Activated naive CD8-positive, alpha-beta T cell treated with anti-CD3 and anti-CD28 coated beads, Interleukin-2, amount 50 U/mL, for 24 hours (primary cell): ENCODE measurements at places on chromosomes 4 and X.

GRCh38 chrX:143674926-143675325 is 39.0 kb upstream of the SLITRK4 start:
- DNase-seq = no peak

- DNase-seq = no peak
These were observed 33.7 kb downstream of the COQ2 start for GRCh38 chr4:83250687-83251446.

GRCh38 chrX:27815209-27815608 is 7.4 kb downstream of the MAGEB10 start:
- no peak for DNase-seq

GRCh38 chr4:73704314-73705055 is 35.9 kb upstream of the CXCL8 start:
- DNase-seq = no peak

- no peak for DNase-seq
These were observed 428.9 kb downstream of the EPHA5 start for GRCh38 chr4:65241257-65241997.

DNA sequence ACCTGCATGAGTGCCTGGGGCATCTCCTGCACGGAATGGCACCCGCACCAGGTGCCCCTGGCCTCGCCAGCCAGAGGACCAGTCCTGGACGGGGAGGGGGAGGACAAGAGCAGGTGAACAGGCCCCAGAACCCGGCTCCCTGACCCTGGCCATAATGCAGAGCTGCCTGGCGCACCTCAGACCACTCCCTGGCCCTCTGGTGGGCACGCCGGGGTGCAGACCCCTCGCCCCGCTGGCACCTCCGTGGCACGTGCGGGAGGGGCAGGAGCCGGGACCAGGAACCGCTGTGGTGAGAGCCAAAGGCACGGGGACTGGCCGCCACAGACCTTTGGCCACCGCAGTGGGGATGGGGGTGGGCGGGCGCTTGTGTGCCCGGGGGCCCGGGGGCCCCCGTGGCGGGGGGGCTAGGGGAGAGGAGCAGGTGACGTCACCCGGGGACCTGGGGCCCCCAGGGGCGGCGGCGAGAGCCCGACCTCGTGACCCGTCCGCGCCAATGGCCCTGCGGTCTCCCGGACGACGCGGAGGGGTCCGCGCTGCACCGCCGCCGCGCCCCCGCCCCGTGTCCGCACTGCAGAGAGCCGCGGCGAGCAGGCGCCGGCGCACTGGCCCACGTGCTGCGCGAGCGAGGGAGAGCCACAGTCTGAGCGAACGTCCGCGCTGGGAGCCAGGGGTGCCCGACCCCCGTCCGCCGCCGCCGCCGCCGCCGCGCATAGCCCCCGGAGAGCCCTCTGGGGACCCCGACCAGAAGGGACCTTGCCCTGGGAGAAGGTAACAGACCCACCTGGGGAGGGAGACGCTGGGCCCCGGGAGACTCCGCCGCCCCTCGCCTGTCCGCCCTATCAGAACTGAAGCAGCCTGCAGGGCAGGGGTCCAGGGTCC is at the start of gene PNMA3:
Gene PNMA3 (plus strand): TSS at position 600 of the 879 bp plus-strand sequence. CDS start 586 bp downstream, outside the sequence.
- DNase-seq = no peak

DNA sequence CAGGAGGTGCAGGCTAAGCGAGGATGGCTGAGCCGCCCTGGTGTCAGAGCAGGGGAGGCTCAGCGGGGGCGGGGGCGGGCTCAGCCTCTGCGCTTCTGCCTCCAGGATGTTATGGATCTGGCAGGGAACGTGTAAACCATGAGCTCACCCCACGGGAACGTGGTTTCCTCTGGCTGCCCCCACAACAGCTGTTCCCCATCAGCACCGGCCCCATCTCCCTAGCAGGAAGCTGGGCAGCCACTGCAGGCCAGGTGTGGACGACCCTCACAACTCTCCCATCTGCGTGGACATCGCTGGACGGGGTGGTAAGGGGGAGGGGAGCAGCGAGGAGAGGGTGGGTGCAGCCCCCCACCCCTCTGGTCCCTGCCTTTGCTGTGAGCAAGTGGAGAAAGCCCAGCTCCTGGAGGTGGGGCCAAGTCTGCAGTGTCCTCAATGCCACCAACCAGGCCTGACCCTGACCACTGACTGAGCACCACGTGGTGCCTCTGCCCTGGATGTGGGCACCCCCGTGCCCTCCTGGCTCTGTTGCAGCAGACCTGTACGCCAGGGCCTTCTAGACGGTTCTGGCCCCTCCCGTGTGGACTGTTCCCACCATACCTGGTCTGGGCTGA is 28.1 kb upstream of the SPON2 start:
- peak; percentile 22 for DNase-seq

- DNase-seq = no peak
These were observed 38.3 kb downstream of the NDNF start for GRCh38 chr4:121034017-121034416.

DNA sequence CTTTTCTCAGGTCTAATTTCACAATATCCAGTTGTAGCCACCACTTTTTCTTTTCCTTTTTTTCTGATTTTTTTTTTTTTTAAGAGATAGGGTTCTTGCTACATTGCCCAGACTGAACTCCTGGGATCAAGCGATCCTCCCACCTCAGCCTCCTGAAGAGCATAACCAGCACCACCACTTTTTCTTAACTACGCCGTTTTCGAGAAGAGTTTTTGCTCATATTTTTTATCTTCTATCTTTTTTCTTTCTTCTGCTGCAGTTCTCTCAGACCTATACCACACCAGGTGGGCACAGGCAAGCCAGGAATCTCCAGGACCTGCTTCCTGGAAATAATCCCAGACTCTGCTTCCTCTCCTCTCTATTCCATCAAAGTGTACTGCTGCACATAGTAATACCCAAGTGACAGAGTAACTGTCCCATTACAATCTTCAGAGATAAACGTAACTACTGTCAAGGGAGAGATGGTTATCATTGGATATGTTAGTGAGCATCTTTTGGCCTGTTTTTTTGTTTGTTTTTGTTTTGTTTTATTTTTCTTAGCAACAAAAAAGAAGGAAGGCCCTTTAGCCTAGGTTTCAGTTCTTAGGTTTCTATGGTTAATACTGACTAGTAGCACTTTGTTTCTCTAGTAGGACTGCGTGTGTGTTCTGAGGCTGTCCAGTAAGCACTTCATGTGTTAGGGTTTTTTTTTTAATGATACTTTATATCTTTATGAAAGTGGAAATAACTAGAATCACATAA is 59.2 kb upstream of the TXK start:
- no peak for DNase-seq

GRCh38 chr4:52157641-52158316 is 106.7 kb downstream of the SPATA18 start:
- DNase-seq = no peak

DNA sequence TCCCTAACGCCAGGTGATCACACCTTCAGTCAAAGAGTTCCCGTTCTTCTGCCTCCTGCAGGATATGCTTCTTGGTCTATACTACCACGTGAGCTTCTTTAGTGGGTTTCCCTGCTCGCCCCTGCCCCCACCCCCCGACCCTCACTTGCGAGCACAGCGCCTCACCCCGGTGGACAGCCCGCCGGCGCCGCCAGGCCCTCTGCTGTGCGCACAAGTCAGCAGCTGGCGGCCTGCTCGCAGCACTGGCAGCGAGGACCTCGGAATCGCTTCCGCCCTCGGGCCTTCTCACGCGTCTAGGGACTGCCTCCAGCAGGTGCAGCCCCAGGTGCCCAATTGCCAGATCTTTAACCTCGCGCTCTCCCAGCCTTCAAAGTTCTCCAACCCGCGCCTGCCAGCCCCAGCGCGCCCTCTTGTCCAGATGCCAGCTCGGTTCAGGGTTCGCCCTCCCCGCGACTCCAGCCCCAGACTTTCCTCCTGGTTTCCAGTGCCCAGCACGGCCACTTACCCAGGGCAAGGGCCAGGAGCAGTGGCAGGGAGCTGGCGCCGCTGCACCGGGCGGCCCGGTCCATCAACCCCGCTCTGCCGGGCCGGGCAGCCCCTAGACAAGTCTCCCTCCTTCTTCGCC is 454 bp downstream of the BTC start:
- peak; percentile 6 for DNase-seq

DNA sequence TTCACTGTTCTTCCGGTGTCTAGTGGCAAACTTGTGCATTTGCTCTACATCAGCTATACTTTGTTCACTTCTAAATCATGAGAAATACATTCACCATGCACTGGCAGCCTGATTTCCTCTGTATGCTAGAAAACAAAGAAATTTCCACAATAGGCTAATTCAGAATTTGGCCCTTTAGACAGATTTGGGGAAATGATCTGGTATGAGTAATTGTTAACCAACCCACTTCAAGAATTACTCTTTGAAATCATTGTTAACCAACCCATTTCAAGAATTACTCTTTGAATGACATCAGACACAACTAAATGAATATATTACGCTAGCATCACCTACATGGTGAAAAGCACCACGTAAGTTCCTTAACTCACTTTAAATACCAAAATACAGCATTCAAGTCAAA is 14.6 kb downstream of the APBB2 start:
- no peak for DNase-seq

DNA sequence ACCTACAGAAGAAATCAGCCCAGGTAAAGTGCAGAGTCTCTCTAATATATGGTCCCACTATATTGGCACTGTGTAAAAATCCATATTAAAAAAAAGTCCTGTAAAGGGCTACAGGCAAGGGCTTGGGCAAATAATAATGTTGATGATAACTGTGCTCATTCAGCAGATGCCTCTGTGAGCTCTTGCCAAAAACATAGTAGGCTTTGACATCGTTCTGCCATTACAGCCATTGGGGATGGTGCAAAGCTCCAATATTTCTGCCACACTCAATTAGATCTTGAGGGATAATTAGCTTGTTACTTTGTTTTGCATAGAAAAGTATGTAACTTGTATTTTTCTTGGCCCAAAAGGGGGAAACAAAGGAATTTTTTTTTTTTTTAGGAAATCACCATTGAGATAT is 645.5 kb upstream of the FAM241A start:
- no peak for DNase-seq

GRCh38 chrX:4240541-4241194 is 527.2 kb upstream of the PRKX start:
- DNase-seq = no peak

- no peak for DNase-seq
These were observed 114.1 kb upstream of the NWD2 start for GRCh38 chr4:37130465-37130864.

DNA sequence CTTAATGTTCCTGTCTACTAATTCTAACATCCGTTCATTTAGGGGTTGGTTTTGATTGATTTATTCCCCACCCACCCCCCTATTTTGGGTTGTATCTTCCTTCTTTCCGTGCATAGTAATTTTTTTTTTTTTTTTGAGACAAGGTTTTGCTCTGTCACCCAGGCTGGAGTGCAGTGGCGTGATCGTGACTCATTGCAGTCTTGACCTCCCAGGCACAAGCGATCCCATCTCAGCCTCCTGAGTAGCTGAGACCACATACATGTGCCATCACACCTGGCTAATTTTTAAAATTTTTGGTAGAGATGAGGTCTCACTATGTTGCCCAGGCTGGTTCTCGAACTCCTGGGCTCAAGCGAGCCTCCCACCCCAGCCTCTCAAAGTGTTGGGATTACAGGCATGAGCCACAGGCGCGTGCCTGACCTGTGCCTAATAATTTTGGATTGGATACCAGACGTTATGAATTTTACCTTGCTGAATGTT is 79.9 kb downstream of the ZFX start:
- no peak for DNase-seq

DNA sequence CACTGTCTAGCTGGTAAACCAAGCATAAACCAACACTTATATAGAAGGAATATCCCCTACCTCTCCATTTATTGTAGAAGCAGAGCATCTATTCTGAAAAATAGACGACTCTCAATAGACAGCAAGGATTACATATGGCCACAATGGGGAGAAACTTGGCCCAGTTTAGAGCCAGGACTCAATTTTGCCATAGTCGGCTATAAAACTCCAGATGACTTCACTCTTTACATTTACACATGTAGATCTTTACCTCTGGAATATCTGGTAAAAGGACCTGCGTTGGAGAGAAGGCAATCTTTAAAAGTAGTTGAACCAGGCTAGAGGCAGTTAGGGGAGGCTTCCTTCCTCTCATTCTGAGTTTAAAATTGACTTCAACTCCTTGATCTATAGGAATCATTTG is 77.3 kb downstream of the HMGB2 start:
- no peak for DNase-seq

- no peak for DNase-seq
These were observed 83.8 kb upstream of the HHIP start for GRCh38 chr4:144562019-144562705.

GRCh38 chr4:127538016-127538415 is 94.7 kb upstream of the INTU start:
- DNase-seq = no peak

GRCh38 chr4:56840559-56840958 is 19.1 kb upstream of the SPINK2 start:
- DNase-seq = no peak

DNA sequence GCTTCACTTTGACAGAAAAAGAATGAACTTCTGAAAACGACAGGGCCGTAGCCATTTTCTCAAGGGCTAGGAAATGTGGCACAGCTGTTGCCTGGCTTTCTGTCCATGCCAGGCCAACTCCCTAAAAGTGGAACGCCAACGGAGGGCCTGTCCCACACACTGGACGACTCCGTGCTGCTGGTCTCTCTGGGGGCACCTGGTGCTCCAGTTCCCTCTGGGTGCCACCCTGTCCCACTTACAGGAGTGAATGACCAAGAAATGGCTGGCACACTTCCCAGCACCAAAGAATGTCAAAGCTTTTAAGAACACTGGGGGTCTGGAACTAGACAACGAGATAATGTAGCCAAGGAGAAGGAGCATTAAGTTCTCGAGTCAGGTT is 40.9 kb downstream of the GATB start:
- no peak for DNase-seq

DNA sequence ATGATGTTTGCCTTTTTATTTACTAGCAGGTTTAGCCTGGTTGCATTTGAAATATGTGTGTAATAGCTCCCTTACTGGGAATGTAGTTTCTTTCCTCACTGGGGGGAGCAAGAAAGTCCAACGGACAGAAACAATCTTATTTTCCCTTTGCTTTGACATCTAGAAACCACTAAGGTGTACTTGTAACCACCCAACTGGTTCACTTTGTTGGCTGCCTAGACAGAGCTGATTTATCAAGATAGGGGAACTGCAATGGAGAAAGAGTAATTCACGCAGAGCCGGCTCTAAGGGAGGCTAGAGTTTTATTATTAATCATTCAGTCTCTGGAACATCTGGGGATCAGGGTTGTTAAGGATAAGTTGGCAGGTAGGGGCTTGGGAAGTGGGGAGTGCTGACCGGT is 30.3 kb downstream of the XG start:
- no peak for DNase-seq

DNA sequence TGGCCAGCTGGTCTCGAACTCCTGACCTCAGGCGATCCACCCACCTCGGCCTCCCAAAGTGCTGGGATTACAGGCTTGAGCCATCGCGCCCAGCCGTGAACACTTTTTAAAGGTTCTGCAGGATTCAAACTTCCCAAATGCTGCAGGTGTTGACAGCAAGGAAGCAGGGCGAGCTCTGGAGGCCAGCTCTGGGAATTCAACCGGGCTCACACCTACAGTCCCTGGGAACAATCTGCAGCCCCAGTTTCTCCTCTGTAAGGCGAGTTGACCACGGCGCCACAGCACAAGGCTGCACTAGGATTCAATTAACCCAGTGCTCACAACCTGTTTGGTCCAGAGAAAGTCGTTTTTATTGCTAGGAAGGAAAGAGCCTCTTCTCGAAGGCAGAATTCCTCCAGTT is 1.6 kb downstream of the MTNR1A start:
- DNase-seq = no peak
